ENCODE measurements at places on chromosomes 1 and 21.

DNA sequence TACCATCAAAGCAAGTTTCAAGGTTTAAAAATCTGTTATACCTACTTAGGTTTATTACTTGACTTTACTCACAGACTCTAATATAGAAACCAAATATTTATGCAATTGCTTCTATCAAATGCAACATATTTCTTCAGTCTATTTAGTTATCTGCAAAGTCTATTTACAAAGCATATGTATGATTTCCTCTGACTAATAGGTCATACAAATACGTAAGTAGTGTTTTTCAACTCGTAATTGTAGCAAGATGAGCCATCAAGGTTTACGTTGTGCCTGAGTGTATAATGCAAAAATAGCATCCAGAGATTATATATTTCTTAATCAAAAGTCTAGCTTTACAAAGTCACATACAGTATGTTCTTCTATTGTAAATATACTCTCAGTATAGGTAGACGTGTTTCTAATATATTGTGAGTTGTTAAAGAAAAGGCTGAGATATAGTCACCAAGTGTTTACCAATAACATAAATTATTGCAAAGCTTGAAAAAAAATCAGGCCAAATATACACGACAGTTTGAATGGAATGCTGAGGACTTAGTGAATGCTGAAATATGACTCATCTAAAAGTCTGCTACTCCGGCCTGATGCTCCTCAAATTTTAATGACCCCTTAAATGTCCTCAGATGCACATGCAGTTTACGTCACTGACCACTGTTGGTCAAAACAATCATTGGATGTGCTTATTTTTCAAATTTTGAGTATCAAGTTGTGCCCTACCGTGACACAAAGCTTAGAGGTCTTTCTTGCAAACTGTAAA, 48.4 kb downstream of the ADAMTS5 start:
- no peak for DNase-seq

- no peak for DNase-seq
These were observed 28.6 kb downstream of the CC2D1B start for GRCh38 chr1:52337439-52337838.

DNA sequence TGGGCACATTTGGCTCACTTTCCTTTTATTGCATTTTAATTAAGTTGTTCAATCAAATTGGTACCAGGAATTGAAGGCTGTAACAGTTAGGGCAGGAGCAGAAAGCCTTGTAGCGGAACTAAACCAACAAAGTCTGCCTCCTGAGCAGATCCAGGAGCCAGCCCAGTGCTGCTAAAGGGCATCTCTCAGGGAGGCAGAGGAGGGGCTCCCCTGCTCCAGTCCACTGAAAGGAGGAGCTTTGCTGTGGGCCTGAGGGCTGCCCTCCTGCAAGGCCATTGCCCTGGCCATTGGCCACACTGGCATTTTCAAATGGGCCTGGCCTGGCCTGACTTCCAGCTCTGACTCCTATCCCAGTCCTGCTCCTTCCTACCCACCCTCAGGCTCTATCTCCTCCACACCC, 3.7 kb upstream of the TRABD2B start:
- no peak for DNase-seq

DNA sequence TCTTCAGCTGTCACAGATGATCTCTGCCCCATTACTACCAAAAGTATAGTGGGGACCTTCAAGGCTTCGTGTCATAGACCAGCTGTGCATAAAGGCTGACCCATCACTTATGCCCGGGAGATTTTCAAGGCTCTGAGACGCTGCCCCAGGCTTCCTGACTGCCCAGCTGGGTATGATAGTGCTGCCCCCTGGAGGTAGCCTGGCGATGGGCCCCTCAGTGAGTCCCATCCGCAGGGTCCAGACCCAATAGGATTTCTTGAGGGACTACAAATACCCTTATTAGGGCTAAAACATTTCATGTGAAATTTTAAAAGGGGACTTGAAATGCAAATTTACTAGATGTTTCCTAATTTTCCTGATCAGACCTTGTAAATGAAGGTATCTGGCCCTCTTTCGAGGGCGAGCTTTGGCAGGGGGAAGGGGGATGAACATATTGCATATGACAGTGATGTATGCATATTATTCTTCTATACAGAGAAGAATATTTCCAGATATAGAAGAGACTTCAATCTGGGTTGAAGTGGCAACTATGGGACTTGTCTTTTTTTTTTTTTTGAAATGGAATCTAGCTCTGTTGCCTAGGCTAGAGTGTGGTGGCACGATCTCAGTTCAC, 11.7 kb upstream of the FCMR start:
- peak; percentile 54 for DNase-seq

GRCh38 chr1:35573198-35574124, at the start of gene TFAP2E:
Gene TFAP2E, plus strand, starts transcription at chr1:35573314. Its CDS starts 264 bp downstream, at chr1:35573578.
- DNase-seq = no peak

DNA sequence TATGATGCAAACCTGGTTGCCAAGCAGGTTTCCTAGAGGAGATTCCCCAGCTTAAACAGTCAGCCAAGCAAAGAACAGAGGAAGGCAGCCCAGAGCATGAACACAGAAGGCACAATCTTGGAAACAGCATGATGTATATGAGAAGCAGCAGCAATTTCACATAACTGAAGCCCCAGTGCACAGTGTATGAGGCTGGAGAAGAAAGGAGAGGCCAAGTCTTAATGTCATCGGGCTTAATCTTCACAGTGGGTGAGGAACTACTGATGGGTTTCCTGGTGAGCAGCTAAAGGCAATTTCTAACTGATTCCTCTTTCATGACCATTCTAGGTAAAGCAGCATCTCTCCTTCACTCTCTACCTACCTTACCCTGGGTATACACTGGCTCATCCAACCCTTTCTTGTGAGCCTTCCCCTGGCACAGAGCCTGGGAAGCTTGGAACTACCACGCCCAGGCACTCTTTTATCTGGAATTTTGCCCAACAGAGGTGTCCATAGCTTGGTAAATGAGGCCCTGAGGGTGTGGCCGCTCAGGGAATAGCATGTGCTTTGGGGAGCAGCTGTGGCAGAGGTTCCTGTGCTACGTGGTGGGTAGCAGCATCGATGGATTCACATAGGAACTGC, 22.0 kb downstream of the FYB2 start:
- no peak for DNase-seq

- no peak for DNase-seq
These were observed 1.8 kb downstream of the USP24 start for GRCh38 chr1:55213151-55213884.

DNA sequence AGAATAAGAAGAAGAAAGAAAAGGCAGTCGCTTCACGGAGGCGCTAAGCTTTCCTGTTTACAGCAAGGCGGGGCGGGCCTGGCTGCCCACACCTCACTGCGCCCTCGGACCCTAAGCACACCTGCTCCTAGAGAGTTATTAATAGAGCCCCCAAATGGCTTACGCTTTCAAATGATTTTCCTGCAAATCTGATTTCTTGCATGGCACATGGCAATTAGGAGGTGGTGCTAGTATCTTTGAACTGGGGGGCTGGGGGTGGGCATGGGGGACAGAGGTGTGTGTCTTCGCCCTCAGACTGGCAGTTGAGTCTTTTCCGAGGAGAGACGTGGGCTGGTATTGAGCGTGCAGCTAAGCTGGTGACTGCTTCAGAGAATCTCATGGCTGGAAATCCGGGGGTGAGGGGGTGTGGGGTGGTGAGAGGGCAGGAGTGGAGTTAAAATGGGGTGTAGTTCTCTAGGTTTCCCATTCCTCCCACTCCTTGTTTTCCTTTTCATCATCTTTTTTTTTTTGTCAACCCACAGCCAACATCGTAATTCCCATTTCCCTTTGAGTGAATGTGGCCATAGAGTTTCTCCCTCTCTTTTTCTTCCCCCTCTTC, 1.3 kb downstream of the S1PR1 start:
- peak; percentile 72 for DNase-seq

DNA sequence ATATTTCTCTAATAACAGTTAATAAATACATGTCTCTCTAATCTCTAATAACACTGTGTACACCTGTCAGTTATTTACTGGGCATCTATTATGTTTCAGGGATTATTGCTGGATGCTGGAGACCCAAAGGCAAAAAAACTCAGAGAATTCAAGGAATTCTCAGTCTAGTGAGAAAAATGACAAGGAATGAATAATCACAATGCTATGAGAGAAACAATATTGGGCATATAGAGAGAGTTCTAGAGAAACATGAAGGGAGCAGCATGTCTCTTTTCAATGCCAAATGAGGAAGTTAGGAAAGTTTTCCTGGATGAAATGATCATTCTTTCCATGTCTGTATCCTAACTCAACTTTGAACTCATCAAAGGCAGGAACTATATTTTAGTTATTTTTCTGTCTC, 82.8 kb downstream of the TNFSF18 start:
- no peak for DNase-seq
